HCT116 (cell line): ENCODE measurements at places on chromosomes 1 and 21.
A peak's percentile ranks its signal among the peaks of the same experiment; 100 is the strongest.

DNA sequence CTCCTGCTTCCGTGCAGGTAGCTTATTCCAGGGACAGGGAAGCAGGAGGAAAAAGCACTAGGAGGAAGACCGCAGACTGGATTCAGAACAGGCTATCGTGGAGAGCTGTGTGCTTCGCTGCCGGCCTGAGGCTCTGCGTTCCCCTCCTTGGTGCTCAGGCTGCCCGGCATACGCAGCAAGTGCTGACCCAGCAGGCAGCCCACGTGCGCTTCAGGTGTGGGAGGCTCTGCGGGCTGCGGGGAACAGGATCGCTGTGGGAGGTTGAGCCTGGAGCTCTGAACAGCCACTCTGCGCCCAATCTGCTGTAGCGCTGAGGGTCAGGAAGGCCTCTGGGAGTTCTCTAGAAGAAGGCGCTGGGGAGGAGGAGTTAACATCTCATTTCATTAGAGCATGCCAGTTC is 27.9 kb downstream of the DOP1B start:
- no peak for DNase-seq

DNA sequence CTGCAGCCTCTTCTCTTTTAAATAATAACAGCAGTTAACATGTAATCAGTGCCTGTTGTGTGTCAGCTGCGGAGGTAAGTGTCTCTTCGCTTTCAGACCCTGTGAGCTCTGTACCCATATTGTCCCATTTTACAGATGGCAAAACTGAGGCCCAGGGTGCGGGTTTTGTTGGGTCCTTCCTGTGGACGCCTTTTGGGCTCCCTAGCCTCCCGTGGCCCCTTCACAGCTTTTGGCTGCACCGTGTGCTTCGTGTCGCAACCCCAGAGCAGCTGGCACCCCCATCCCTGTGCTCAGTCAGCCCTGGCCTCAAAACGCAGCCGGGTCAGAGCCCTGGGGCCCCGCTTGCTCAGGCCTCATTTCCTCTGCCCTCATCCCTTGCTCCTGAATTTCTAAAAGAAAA is 53.8 kb downstream of the TLR5 start:
- no peak for DNase-seq

GRCh38 chr1:230711245-230711644 is 2.7 kb downstream of the AGT start:
- DNase-seq, result no peak

GRCh38 chr1:51575406-51576084 is 41.3 kb upstream of the OSBPL9 start:
- no peak for DNase-seq

GRCh38 chr1:165717918-165718515 is 19.7 kb upstream of the ALDH9A1 start:
- peak; percentile 48 for DNase-seq

- no peak for DNase-seq
Measured at GRCh38 chr1:172220376-172220775, 200.1 kb upstream of the C1orf105 start.

- no peak for DNase-seq
Measured at GRCh38 chr21:16195538-16195910, 465.7 kb downstream of the USP25 start.

DNA sequence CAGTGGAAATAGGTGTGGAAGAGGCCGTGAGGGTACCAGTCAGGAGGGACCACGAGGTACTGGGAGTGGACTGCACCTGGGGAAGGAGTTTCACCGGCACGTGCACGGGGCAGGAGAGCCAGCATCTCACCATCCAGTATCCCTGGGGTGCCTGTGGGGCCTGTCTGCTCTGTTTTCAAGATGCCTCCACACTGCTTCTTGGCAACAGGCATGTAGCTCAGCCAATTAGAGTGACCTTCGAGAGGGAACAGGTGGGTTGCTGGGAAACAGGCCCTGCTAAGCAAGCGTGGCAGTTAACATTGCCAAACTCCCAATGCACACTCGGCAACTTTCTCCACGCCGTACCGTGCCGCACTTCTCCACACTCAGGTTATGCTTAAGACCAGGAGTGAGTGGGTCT is 17.7 kb downstream of the KCNC4 start:
- DNase-seq, result no peak

DNA sequence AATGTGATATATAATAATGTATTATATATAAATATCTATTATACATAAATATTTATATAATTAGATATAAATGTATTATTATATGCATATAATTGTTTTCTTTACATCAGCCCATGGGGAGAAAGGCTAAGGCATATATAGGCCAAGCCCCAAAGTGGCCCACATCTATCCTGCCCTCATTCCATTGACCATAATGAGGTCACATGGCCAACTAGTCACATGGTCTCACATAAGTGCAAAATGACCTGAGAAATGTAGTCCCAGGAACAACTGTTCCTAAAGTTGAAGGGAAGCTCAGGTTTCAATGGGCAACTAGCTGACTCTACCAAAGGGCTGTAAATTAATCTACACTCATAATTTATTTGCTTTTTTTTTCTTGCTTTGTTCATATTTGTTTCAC is 14.5 kb upstream of the CCDC185 start:
- peak; percentile 7 for DNase-seq

- DNase-seq, result no peak
Measured at GRCh38 chr1:47812904-47813514, 184.2 kb downstream of the TRABD2B start.

- no peak for DNase-seq
Measured at GRCh38 chr1:214640431-214641213, 37.6 kb downstream of the CENPF start.

DNA sequence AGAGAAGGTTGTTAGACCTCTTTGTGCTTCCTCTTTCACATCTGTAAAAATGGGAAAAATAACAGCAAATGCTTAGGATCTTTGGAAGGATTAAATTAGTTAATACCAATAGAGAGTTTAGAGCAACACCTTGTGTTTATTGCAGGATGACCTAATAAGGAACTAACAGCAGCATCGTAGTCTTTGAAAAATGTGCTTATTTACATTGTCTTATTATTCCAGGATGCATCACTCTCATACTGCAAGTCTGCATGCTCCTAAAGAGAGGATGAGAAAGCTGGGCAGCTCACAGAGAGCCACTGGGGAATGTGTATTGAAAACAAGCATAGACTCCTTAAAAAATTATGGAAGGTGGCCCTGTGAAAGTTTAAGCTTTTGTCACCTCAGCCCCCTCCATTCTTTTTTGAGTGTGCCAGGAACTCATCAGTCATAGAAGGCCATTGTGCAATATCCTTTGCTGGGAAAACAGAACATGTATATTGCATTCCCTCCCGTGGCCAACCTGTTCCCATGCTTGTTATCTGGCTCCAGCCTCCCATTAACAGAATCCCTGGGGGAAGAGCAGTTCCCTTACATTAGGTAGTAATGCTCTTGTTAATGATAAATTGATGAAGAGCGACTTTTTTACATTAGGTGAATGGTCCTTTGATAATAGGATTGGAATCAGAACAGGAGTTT is 180.7 kb downstream of the ZNF326 start:
- no peak for DNase-seq

DNA sequence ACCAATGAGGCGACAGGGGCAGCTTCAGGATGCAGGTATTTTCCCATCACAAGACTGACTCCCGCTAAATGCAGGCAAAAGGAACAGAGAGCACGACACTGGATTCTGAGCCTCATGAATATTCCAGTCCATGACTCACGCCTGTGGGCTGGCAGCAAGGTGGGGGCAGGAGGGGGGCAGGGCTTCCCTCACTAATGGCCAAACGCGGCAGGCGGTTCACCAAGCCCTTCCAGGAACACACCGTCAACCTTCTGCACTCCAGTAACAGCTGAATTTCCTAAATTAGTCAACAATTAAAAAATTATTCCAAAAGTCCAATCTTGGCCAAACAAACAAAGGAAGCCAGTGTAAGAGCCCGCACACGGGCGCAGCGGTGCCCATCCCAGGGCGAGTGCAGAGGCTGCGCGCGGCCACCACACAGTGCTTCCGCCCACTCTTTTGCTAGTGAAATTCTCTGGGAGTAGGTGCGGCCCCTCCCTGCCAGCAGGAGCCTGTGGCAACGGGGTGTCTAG is 12.5 kb upstream of the GPR153 start:
- DNase-seq, result no peak

- no peak for DNase-seq
Measured at GRCh38 chr1:40799351-40799867, 15.8 kb downstream of the KCNQ4 start.

GRCh38 chr21:38244407-38244787 is 12.4 kb upstream of the KCNJ15 start:
- DNase-seq, result no peak

- no peak for DNase-seq
Measured at GRCh38 chr1:70877343-70877742, 170.3 kb downstream of the PTGER3 start.

- DNase-seq, result no peak
Measured at GRCh38 chr1:62781841-62782543, 1.9 kb upstream of the ATG4C start.

DNA sequence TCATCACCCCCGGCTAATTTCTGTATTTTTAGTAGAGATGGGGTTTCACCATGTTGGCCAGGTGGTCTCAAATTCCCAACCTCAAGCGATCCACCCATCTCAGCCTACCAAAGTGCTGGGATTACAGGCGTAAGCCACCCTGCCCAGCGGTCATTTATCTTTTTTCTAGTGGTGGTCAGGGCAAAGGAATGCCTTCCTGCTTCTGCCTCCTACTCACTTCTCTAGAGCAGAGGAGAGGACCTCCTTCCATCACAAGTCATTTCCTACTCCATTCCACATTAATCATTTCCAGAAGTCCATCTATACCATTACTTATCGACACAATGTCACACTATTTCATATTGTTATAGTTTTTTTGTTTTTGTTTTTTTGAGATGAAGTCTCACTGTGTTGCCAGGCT is 13.3 kb downstream of the FBXO42 start:
- no peak for DNase-seq

DNA sequence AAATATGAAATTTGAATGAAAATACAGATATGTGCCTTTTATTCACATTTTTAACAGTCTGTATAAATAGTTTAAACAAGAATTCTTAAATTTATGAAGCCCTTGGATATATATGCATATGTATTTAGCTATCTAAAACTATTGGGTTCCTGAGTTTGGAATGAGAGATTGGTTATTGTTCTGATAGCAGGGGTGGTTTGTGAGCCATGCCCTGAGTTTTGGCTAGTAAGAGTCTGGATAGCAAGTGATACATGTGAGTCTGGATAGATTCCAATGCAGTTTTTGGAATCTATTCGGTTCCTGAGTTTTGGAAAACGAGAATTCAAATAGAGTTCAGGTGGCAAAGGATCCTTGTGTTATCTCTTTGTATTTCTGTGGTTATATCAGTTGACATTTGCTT is 2.8 kb downstream of the MAN1A2 start:
- no peak for DNase-seq

DNA sequence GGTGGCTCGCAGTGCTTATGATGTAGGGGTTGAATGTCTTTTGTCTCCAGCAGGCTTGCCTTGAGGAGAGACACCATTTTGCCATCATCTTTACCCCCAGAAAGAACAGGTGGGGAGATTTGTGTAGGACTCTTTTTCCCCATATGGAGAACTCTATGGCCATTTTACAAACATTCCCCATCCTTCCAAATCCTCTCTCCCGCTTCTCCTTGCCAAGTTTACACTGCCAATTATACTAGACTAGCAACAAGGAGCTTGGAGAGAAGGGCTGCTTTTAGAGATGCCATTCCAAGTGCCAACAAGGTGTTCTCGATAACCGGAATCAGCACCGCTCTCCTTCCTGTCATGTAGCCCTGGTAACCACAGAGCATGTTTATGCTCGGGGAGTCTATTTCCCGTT is 233.1 kb downstream of the CAMTA1 start:
- DNase-seq, result no peak

DNA sequence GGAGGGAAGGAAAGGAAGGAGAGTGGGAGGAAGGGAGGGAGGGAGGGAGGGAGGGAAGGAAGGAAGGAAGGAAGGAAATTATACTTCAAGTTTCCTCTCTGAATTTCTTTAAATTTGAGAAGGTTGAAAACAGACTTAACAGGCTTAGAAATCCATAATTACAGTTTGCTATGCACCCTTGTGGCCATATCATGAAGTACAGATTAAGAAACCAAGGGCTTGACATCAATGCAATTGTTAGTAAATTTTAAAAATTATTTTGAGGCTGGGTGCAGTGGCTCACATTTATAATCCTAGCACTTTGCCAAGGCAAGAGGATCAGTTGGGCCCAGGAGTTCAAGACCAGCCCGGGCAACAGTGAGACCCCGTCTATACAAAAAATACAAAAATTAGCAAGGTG is 14.4 kb downstream of the ANP32E start:
- DNase-seq, result peak; percentile 7

GRCh38 chr1:179516976-179517705 is 58.6 kb downstream of the NPHS2 start:
- DNase-seq, result no peak

DNA sequence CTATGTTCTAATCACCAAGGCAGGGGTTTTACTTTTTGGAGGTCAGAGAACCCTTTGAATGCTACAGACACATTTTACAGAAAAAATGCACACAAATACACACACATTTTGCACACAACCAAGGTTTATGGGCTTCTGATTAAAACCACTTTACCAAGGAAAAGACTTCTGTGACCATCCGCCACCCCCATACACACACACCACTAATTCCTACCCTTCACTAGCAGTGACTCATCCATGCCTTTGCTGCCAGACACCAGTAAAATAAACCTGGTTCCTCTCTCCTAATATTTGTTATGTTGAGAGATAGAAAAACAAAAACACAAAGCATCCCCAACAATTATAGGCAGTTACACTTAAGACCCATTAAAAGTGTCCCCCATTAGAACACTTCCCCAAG is 12.9 kb downstream of the PIGM start:
- DNase-seq, result no peak

DNA sequence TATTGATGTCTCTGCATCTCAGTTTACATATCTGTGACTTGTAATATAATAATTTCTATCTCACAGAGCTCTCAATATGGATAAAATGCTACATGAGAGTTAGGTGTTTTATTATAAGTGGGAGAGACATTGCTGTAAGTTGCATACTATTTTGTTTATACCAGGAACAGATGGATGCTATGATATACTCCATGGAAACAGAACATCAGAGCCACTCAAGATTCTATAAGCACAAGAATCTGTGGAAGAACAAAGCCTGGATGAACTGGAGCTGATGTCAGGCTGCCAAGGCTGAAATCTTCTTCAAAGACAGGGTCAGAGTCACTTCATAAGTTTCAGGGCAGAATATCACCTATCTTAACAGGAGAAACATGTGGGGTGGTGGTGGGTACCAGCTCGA is 30.2 kb downstream of the DUSP10 start:
- DNase-seq, result no peak

GRCh38 chr1:194930132-194930531 is 1678.1 kb downstream of the KCNT2 start:
- no peak for DNase-seq

GRCh38 chr1:206953126-206953525 is 6.9 kb upstream of the PIGR start:
- DNase-seq, result no peak
